Right ventricle myocardium inferior (tissue), 1 donor: ENCODE measurements at places on chromosomes 5 and 9. TPM values are rescaled to one million over a fixed set of nuclear protein-coding genes. Genes with fewer than 3 reads are reported as not detected.

OR1J2 gene
- total RNA-seq, result not detected

STPG3 gene
- 1.4 TPM for total RNA-seq

PGM5 gene
- total RNA-seq, result 151 TPM

ANKRD20A1 gene
- 1.7 TPM for total RNA-seq

NTRK2 gene
- 8.2 TPM for total RNA-seq

GARNL3 gene
- total RNA-seq, result 13.1 TPM

EQTN gene
- total RNA-seq, result not detected

TESK1 gene
- total RNA-seq, result 27.3 TPM

LEAP2 gene
- total RNA-seq, result 1.1 TPM

SAXO1 gene
- total RNA-seq, result not detected

SGCD gene
- 75.2 TPM for total RNA-seq

RELL2 gene
- total RNA-seq, result 0.78 TPM

FAM174A gene
- 13.9 TPM for total RNA-seq

IL5 gene
- not detected for total RNA-seq

RIMOC1 gene
- total RNA-seq, result 12.9 TPM
